Activated CD4-positive, alpha-beta T cell treated with anti-CD3 and anti-CD28 coated beads, Interleukin-2, amount 50 U/mL, for 4 hours (primary cell): ENCODE measurements at places on chromosomes 13 and 19.

DNA sequence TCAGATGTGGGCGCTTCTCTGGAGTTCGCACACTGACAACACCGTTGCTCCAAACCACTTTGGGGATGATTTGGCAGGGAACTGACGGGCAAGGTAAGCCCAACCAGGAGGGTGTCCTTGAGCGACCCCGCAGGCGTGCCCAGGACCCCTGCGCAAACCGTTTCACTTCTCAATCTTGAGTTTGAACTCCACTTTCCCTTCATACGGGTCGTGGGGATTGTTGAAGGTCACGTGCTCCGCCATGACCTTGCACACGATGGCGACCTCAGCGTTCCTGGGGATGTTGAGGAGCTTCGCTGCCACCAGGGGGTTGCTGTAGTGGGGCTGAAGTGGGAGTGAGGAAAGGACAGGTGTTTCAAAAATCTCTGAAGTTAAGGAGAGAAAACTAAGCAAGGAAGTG, 8.8 kb downstream of the ATP4B start:
- no peak for DNase-seq

GRCh38 chr13:106415971-106416370, 119.5 kb downstream of the EFNB2 start:
- DNase-seq: no peak

DNA sequence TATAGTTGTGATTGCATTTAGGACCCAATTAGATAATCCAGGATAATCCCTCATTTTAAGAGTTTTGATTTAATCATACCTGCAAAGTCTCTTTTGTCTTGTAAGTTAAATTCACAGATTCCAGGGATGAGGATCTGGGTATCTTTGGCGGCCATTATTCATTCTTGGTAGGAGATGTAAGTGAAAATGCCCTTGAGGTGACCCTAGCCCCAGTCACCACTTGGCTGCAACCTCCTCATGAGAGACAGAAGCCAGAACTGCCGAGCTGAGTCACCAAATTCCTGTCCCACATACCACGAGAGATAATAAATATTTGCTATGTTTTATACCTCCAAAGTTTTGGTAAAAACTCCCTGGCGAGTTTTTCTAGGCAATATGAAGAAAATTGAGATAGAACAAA, 389.4 kb downstream of the RFC3 start:
- no peak for DNase-seq

DNA sequence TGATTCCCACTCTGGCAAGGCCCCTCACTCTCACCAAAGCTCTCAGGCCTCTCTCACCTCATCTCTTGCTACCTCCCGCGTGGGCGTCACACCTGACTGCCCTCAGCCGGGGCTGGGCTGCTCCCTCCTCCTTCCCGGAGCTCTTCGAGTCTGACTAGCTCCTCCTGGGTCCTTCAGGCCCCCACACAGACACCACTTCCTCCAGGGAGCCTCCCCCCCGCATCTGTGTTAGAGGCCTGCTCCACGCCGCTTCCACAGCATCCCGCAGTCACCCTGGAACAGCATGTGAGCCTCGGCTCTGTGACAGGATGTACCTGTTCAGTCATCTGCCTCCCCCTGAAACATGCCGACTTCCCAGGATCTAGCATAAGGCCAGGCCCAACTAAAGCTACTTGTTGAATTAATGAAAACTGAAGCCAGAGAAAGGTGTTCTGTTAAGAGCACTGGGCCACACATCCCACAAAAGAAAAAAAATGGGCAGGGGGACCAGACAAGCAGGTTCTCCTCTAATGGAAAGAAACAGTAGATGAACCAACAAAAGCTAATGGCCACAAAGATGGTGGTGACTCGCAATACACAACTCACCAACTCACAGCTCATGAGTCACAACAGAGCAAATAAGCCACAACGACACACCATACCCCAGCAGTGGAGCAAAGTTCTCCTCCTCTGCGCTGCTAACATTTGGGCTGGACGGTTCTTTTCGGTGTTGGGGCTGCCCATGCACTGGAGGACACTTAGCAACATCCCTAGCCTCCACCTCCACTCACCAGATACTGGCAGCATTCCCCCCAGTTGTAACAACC, 3.0 kb downstream of the PPP6R1 start:
- DNase-seq: peak; percentile 43

- no peak for DNase-seq
Observed at GRCh38 chr19:35140207-35140961, 1.8 kb downstream of the FXYD1 start.

- peak; percentile 17 for DNase-seq
Observed at GRCh38 chr13:71290963-71291841, 575.8 kb downstream of the DACH1 start.

DNA sequence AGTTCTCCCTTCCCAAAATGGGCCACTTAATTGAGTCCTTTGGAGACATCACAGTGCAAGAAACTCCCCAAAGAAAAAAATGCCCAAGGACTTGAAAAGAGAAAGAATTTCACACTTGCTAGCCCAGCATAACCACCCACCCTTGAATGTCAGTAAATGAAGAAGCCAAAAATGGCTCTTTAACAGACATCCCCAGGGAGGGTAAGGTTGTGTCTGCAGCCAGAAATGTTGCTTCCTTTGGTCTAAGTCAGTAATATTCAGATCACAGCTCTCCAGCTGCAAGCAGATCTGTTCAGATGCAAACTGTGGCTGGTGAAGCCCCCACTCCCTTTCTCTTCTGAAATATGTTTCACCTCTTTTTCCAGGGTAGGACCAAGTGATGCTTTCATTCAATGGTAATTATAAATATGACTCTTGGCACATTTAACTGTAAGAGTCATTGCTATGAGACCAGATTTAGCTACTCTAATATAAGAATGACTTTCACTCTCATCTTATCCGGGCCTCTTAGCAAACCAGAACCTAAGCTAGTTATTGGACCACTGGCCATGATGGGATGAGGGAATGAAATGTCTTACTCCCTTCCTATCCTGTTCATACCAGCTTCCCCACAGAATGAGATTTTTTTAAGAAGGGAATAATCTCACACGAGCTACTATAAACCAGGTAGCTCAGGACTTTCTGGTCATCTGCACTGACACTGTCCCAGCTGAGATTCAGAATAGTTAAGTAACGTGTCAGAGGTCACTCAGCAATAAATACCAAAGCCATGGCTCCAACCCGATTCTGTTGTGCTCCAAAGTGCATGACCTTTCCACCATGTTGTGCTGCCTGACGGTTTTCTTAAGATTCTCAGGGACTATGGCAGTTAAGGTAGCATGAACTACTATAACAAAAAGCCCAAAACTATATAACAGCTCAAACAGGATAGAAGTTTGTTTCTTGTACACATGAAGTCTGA, 234.1 kb downstream of the FOXO1 start:
- no peak for DNase-seq

- DNase-seq: no peak
Observed at GRCh38 chr19:35133826-35134225, 1.0 kb downstream of the LGI4 start.

DNA sequence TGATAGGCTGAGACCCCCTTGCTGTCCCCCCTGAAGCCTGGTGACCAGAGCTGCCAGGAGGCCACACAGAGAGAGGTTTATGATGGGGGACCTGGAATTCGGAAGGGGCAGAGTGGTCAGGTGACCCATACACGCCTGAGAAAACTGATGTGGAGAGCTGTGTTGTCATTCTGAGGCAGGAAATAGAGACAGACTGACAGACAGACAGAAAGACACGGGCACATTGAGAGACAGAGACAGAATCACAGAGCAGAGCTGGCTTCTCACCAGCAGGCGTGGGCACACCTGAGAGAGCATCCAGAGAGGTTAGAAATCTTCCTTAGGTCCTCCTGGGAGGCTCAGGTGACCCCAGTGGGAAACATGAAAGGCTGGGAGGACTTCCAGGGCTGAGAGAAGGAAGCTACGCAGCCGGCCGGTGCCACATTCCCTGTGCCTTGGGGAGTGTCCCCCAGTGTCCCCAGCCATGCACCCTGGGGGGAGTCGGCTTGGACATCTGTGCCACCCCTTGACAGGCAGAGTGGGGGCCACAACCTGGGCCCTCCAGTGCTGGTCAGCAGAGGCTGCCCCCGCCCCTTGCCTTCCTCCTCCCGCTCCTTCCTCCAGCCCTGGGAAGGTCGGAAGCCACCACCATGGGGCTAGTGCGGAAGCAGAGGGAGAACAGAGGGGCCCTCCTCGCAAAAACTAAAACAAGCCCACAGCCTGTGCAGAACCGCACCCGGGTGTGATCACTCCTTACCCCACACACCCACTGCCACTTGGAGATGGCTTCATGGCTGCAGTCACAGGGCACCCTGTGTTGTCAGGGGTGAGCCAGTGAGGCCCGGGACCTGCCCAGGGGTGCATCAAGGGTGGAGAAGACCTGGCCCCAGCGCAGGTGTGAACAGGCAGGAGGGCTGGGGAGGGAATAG, 2.2 kb downstream of the FFAR1 start:
- DNase-seq: no peak

DNA sequence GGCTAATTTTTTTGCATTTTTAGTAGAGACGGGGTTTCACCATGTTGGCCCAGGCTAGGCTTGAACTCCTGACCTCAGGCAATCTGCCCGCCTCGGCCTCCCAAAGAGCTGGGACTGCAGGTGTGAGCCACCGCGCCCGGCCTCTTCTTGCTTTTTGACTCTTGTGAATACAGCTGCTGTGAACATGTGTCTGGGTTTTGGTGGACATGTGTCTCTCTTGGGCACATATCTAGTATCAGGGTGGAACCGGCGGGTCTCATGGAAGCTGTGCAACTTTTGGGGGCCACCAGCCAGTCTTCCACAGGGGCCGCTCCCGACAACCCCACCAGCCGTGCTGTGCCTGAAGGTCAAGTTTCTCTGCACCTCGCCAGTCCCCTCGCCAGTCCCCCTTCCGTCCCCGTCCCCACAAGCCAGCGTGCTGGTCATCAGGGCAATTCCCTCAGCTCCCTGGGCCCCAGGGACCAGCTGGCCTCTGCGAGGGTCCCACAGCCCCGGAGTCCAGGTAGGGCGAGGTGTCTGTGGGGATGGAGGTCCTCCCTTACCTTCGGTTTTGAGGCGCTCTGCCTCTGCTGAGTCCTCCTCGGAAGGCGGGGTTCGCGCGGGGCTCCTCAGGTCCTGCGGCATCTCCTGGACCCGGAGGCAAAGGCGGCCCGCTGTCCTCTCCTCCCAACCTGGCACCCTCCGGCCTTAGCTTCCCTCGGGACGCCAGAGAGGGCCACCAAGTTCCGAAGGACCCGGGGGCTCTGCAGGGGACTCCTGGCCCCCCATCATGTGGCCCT, 16.3 kb downstream of the SGTA start:
- no peak for DNase-seq

GRCh38 chr19:55304980-55305379, 20.2 kb downstream of the TMEM150B start:
- DNase-seq: no peak

DNA sequence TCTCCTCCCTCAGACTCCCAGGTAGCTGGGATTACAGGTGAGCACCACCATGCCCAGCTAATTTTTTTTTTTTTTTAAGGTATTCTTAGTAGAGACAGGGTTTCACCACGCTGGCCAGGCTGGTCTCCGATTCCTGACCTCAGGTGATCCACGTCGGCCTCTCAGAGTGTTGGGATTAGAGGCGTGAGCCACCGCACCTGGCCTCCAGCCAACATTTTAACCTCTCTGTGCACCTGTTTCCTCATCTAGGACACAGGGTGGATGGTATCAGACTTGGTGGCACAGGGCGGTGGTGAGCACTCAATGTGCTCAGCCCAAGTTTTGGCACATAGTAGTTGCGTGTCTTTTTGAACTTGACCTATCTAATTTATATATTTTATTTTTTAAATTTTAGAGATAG, 12.5 kb downstream of the APBA3 start:
- no peak for DNase-seq

DNA sequence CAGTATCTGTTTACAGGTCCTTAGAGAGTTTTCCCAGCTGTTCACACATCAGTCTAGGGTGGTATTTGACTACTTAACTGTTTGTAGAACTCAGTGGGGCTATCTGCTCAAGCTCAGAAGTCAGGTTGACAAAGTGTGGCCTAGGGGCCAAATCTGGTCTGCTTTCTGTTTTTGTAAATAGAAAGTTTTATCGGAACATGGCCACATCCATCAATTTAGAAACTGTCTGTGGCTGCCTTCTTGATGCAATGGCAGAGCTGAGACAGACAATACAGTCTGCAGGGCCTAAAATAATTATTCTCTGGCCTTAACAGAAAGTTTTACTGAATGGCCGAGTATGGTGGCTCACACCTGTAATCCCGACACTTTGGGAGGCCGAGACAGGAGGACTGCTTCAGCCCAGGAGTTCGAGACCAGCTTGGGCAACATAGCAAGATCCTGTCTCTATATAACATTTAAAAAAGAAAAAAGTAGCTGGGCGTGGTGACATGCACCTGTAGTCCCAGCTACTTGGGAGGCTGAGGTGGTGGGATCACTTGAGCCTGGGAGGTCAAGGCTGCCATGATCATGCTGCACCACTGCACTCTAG, 2.4 kb downstream of the SMG9 start:
- DNase-seq: no peak

DNA sequence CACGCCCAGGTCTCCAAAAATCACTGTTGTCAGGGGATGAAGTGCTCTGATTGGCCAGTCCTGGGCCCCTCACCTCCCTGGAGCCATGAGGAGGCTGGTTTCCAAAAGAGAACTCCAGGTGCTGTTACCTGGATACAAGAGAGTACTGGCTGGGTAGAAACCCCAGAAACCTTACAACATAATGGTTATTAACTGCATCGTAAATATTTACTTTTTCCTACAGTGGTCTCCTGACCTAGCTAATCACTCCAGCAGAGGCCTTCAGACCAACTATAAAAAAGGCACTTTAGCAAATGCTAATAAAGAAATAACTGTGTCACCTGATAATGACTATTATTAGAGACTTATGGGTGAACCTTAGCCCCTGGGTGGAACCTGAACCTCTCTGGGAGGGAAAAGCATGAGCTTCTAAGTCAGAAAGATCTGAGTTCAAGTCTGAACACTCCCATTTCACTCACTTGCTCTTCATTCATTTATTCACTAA, 1.5 kb upstream of the IGSF23 start:
- no peak for DNase-seq

DNA sequence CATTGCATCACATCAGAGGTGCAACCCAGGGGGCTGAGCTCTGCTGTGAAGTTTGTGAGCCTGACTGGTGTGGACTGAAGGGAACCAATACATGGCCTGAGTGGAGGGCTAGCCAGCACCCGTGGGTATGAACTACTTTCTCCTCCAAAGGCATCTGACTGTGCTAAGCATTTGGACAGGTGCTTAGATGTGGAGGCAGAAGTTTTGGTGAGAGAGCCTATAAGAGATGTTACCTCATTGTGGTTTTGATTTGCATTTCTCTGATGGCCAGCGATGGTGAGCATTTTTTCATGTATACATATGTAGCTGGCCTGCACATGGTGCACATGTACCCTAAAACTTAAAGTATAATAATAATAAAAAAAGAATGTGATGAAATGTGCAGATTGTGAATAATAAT, 46.9 kb downstream of the TEX29 start:
- DNase-seq: no peak

GRCh38 chr13:29527511-29527910, 68.0 kb downstream of the SLC7A1 start:
- no peak for DNase-seq

DNA sequence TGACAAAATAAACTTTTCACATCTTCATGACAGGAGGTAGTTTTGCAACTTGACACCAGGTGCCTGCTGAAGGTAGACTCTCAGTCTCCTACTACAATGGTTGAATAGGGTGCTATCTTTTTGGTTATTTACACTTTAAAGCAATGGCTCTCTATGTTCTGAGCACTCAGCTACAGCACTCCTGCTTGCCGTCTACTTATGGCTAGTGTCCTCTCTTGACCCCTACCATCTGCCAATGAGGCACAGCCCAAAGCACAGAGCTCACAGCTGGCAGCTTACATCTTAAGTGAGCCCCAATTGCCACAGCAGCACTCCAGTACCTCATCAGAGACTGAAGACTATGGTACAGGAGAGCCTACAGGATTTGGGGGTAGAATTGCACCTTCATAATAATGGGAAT, 11.4 kb downstream of the ZNF708 start:
- no peak for DNase-seq
